NCI-H1105 treated with DMSO at 0.1 percent for 48 hours (cell line): ENCODE measurements at places on chromosomes 13 and 19.

- no peak for DNase-seq
Observed at GRCh38 chr19:41495589-41495988, 52.6 kb downstream of the ERICH4 start.

DNA sequence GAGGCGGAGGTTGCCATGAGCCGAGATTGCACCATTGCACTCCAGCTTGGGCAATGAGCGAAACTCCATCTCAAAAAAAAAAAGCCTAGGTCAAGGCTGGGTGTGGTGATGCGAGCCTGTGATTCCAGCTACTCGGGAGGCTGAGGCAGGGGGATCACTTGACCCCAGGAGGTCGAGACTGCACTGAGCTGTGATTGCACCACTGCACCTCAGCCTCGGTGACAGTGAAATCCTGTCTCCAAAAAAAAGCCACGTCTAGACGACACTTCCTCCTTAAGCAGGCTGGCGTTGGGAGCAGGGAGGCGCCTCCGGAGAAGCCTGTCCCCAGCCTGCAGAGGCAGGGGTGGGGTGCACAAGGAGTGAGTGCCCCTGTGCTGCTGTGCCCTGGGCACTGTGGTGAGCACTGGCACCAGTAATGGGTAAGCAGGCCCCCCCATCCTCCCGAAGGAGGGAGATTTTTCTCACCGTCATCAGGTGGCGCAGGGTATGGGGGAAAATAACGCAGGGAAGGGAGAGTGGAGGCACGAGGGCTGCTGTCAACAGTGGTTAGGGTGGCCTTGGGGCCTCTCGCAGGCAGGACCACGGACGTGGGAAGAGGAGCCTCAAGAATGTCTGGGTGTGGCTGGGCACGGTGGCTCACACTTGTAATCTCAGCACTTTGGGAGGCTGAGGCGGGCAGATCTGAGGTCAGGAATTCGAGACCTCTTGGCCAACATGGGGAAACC, 706 bp downstream of the P2RY11 start:
- no peak for DNase-seq

DNA sequence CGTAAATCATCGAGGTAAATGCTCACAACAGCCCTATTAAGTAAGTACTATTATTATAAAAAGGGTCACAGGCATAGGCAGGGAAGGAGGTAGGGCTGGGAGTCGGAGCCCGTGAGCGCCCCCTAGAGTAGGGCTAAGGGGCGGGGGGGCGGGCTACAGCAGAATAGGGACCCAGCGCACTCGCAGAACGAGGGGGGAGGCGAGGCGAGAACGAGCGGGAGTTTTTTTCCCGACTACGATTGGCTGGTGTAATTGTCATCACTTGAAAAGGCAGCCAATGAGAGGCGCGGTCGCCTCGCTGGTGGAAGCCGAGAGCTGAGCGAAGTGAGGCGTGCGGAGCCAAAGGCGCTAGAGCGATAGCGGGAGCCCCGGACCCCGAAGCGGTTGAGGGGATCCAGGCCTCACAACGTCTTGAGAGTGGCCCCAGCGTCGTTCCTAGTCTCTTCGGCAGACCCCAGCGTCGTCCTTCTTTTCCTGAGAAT, 24.2 kb downstream of the KEAP1 start:
- DNase-seq = no peak

GRCh38 chr13:101307181-101307701, 109.1 kb downstream of the NALCN start:
- no peak for DNase-seq

DNA sequence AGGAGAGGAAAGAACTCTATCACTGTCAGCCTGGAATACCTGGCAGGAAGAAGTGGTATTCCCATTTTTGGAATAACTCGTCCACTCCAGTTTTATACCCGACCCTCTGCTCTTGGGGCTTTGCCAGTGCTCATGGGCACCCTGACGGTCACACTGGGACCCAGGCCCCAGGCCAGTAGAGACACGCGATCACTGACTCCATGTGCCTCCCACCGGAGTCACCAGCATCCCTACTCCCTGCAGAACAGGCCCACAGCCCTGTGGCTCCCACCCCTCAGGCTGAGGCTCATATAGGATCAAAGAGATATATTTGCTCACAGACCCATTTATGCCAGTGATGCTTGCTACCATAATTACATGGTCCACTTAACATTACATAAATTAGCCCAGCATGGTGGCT, 3.5 kb downstream of the GRTP1 start:
- DNase-seq = no peak

- DNase-seq = no peak
Observed at GRCh38 chr13:80297094-80297493, 43.8 kb downstream of the SPRY2 start.

DNA sequence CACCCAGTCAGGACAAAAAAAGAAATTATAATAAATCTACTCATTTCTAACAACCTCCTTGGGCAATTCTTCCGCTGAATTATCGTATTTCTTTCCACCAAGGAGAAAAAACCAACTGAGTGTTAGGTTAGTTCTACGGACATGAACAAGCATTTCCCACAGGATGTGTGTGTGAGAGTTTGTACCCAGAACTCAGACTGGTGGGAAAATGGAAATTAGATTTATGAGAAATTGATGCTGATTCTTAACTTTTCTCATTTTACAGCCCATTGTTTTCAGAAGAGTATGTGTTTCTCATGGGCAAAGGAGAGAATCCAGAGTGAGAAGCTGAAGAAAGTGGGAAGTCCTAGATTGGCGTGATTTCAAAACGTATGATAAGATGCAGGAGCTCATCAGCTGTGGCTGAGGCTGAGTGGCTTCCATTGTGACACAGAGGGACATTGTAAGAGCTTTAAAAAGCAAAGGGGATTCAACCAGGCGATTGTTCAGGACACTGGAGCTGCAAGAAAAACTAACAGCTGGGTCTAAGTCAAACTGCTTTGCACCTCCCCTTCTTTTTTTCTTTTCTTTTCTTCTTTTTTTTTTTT, 184.7 kb upstream of the ARGLU1 start:
- no peak for DNase-seq

GRCh38 chr13:53415135-53415534, 386.5 kb downstream of the OLFM4 start:
- no peak for DNase-seq

DNA sequence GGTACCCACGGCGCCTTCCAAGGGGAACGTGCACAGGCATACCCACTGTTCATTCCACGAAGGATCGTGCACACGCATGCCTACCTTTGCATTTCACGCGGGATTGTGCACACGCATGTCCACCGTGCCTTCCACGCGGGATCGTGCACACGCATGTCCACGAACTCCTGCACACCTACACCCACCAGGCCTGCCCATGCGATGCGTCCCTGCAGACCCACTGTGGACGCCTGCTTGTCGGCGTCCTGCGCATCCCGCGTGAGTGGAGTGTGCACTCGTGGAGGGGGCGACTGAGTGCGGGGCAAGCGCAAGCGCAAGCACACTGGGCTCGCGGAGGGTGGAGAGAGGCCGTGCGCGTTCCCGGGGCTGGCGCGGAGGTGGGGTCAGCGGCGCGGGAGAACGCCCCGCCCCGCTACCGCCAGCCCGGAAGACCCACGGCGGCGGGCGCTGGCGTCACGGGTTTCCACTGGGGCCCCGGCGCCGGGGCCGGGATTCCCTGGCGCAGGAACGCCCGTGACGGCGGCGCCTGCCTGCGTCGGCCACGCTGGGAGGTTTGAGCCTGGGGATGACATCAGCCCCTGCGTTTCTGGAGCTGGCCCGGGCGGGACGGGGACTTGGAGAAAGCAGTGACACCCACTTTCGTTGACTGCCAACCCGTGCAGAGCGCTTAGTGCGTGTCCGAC, 18.7 kb downstream of the GADD45B start:
- DNase-seq = no peak

GRCh38 chr19:16589917-16590316, 17.7 kb upstream of the SLC35E1 start:
- DNase-seq = peak; percentile 30

DNA sequence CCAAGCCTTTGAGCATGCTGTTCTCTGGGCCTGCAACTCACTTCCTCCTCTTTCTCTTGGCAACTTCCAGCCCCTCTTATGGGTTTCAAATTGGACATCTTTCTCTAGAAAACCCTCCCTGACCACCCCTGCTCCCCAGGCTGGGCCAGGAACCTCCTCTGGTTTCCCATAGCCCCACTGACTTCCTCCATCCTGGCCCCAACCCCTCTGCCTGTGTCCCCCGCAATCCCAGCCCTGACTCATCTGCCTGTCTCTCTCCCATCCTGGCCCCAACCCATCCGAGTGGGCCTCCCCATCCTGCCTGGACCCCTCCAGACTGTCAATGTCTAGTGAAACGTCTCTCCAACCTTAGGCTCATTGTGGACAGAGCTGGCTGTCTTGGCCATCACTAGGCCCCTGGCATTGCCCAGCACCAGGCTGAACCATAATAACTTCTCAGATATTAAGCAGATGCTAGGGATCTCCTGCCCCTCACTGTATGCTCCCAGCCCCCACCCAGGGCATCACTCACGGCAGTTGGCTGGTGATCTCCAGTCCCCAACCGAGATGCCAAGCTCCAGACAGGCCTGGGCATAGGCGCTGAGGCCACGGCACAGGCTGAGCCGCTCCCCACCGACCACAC, 16.8 kb downstream of the FCGBP start:
- DNase-seq = no peak
